ENCODE measurements at places on chromosomes 16 and 17.

GRCh38 chr17:28935744-28936460 lies 15.4 kb downstream of the PHF12 start:
- no peak for DNase-seq

GRCh38 chr16:66752958-66753357 lies 1.5 kb upstream of the DYNC1LI2 start:
- DNase-seq, result no peak

GRCh38 chr17:73686126-73686525 lies 41.9 kb upstream of the SDK2 start:
- no peak for DNase-seq

DNA sequence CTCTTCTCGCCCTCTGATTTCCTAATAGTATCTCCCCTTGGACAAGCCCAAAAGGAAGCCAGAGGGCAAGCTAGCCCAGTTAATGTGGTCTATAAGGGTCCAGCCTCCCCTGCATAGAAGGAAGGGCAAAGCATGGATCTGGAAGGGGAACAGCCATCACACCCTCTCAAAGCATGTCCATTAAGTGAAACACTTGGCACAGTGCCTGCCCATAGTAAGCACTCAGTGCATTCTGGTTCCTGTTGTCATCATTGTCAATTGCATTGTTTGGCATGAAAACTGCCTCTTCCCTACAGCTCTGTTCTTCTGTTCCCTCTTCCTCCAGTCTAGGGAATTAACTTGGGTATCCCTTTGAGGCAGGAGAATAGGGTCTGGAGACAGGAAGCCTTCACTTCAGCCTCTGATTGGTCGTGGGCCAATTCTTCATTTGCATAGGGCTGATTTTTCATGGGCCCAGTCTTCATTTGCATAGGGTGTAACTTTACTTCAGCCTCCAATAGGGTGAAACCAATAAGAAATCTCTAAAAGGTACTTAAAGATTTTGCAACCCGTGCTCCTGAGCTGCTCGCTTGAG lies 81.4 kb downstream of the C17orf67 start:
- no peak for DNase-seq

DNA sequence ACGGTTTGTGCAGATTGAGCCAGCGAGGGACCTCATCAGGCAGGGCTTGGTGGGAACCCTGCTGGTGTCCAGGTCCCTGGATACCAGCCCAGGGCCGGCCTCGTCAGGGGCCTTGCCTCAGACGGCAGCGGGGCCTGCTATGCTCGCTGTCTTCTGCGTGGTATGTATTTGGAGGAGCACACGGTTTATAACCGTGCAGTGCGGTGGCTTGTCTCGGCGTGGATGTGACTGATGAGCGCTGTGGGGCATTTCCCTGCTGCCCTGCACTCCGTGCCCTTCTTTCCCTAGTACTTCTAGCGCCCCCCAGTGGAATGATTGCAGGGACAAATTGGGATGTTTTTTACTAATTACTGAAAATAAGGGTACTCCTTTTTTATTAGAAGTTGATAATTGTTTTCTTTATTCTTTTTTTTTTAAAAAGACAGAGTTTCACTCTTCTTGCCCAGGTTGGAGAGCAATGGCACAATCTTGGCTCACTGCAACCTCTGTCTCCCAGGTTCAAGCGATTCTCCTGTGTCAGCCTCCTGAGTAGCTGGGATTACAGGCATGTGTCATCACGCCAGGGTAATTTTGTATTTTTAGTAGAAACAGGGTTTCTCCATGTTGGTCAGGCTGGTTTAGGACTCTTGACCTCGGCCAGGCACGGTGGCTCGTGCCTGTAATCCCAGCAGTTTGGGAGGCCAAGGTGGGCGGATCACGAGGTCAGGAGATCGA lies 15.3 kb downstream of the TBCD start:
- DNase-seq, result no peak

DNA sequence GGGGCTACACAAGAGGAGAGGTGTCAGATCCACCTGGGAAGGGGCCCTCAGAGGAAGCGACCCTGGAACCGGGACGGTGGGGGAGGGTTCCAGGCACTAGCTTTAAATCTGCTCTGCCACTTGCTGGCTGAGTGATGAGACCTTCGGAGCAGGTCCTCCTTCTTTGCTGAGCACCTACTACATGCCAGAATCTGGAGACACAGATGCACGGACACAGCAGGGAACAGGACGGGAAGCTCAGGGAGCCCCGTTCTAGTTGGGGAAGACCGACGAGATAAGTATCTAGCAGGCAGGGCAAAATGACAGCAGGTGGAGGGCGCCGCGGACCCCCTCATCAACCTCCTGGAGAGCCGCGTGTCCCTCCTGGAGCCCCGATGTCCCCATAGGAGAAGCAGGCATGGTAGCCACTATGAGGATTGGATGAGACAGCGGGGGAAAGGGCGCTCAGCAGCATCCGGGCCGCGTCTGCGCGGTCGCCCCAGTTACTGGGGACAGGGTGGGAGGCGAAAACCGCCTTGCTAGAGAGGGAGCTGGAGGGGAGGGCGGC lies 27.2 kb downstream of the SBK1 start:
- DNase-seq, result no peak

DNA sequence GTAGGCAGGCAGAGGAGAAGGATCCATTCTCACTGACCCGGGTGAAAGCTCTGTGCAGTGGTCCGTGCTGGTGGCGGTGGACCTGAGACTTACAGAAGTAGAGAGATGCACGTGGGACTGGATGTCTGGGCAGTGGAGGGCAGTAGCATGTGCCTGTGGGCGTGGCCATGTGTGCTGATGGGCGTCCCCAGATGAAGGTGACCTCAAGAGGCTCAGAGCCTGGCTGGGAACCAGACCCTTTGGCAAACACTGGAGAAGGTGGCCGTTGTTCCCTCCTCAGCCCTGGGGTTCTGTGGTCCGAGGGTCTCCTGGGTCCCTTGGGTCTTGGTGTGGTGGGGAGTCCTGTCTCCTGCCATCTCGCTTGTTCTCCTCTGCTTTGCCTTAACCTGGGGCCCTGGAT lies 15.6 kb downstream of the WSCD1 start:
- DNase-seq, result no peak

DNA sequence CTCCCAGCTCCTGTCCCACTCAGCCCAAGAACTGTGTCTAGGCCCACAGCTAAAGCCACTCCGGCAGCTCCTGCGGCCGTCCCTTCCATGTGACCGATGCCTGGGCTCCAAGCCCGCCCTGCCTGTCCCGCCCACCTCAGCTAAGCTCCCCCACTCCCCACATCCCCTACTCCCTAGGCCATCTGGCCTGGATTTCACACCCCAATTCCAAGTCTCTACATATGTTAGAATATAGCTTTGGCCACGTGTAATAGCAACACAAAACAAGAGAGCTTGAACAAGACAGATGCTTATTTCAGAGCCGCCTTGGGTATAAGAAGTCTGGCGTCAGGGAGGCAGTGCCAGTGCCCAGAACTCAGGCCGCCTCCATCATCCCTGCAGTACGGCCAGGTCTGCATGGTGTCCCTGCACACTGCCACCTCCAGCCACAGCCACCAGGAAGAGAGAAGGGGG lies 30.0 kb upstream of the USP22 start:
- no peak for DNase-seq

- DNase-seq, result no peak
Observed at GRCh38 chr17:5225668-5226457, 8.8 kb downstream of the SCIMP start.

- DNase-seq, result no peak
Observed at GRCh38 chr16:47375423-47375822, 85.4 kb downstream of the ITFG1 start.

DNA sequence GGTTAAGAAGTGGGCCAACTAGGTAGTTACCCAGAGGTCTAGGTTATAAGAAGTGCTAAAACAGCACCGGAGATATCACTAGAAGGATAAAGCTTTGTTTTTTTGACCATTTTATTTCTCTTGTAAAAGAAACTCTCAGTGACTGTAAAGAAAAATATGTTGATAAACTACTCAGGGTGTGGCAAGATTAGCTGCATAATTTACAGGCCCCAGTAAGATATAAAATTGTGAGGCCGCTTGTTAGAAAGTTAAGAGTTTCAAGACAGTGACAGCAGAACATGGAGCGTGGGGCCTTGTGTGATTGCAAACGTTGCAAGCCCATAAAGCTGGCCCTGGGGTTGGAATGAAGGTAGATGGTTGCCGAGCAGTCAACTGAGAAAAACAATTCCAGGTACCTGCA lies 263.7 kb upstream of the EEF2KMT start:
- no peak for DNase-seq

DNA sequence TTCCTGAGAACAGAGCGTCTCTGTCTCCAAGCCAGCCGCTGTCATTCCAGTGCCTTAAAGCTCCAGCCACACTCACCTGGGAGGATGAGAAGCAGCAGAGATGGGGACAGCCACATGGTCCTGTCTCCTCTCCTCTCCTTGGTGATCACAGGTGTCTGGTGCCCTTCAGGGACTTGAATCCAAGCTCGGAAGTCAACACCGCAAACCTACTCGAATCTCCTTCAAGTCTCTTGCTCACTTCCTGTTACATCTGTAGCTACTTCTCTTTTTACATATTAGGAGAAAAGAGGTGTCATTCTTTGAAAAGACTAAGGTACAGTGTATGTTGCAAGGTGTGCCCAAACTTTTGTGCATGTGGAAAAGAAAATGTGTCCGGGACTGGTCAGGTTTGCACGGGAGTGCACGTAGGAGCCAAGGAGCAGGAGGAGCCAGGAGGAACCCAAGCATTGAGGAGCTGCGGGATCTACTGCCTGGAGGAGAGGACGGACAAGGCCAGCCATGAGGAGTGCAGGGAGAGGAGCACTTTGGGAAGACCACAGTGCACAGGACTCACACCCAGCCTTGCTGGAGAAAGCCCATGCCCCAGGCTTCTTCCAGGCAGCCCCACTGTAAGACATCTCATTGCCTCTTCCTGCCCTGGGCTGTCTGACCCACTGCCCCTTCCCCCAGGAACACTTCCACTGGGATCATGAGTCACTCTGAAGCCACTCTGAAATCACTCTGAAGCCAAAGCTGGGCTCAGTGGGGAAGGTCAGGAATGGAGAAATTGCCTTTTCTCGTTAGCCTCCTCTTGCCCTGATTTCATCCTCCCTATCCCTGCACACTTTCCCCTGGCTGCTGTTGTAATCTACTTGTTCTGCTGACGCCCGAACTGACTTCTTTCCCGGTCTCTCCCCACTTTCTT lies at the start of gene CD300LD:
Gene CD300LD, minus strand, starts transcription at position 197 of the 904 bp plus-strand sequence. Its CDS starts 81 bp downstream, at position 116.
- DNase-seq, result no peak

GRCh38 chr17:1486802-1487695 lies 5.4 kb downstream of the MYO1C start:
- DNase-seq, result no peak

DNA sequence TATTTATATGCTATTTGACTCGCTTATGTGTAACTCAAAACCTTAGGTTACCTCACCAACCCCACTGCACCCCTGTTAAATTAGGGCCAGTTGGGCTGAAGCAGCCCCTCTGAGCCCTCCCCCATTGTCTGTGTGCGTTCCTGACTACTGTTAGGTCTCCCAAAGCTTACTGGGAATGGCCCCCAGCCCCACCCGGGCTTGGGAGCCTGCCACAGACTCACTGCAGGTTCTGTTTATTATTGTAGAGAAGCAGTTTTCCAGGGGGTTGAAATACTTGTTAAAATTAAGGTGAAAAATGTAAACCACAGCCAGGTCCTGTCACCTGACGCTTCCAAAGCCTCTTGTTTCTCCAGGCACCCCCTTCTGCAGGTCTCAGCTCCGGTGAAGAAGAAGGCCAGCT lies 151.7 kb downstream of the FOXL1 start:
- no peak for DNase-seq

GRCh38 chr17:13560935-13561334 lies 40.8 kb downstream of the HS3ST3A1 start:
- no peak for DNase-seq

DNA sequence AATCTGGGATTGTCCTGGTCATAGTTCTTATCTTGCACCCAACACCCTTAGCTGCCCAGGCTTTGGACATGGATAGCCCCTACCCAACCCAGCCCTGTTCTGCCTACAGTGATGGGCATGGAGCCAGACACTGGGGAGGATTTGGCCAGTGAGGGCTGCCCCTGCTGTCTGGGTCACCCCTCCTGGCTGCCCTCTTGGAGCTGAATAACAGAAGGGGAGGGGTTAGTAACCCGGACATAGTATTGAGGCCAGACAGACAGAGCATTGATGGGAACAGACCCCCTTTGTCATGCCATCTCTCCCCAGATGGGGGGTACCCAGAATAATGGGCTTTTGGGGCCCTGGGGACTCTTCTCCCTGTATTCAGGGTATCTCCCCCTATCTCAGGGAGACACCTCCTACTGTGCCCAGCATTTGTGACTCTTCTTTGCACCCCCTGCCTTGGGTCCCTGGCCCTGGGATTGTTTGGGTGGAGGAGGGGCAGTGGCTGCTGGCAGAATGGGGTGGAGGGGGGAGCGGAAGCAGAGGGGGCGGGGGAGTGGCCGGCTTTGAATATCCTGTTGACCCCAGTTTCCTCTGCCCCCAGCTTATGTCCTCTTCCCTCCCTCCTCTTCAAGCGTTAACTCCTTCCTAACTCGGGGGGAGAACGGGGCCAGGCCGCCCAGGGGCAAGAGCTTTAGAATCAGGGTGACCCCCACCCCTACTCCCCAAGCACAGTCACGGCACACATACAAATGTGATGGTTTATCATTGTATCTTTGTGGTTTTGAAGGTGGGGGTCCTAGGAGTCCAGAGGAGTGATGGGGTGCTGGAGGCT lies 17.0 kb downstream of the GJD3 start:
- DNase-seq, result no peak

GRCh38 chr16:67941469-67942199 lies 2.3 kb downstream of the LCAT start:
- DNase-seq, result no peak

DNA sequence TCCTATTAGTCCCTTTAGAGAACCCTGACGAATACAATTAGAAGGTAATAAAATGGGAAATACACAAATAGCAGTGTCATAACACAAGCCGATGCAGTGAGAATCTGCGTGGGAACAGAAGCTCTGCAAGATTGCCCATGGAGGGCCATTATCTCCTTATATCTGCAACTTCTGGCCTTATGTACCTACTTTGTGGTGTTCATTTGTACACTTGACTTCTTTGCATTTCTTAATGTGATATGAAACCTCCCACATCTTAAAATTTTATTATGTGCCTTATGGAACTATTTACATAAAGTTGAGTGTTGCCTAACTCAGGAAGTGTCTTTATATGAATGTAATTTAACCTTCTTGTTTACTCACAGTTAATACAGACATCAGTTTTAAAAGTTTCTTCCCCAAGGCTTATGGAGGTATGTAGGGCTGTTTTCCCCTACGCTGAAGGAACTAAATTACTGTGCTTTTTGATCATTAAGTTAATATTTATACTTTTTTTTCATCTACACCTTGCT lies 10.1 kb upstream of the TANC2 start:
- no peak for DNase-seq

DNA sequence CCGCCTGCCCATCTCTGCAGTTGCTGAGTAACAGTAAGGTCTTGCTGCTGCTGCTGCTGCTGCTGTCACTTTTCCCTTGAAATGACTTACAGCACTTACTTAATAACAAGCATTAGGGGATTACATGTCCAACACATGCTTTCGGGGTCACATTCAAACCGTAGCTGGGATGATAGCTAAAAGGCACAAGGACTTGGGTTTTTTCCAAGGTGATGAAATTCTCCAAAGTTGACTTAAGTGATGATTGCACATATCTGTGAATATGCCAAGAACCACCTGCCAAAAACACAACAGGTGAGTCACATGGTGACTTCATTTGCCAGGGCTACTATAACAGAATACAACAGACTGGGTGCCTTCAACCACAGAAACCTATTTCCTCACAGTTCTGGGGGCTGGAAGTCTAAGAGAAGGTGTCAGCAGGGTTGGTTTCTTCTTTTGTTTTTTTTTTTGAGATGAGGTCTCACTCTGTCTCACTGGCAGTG lies 121.9 kb upstream of the TNRC6C start:
- DNase-seq, result no peak

Measured in chondrocyte (in vitro differentiated cells).